Left renal pelvis (tissue), 4 donors: ENCODE measurements at places on chromosomes 2 and 18.

- DNase-seq = no peak
Measured at GRCh38 chr18:24704946-24705630, 244.7 kb downstream of the HRH4 start.

GRCh38 chr2:174577967-174578589, 19.5 kb downstream of the WIPF1 start:
- DNase-seq = no peak

DNA sequence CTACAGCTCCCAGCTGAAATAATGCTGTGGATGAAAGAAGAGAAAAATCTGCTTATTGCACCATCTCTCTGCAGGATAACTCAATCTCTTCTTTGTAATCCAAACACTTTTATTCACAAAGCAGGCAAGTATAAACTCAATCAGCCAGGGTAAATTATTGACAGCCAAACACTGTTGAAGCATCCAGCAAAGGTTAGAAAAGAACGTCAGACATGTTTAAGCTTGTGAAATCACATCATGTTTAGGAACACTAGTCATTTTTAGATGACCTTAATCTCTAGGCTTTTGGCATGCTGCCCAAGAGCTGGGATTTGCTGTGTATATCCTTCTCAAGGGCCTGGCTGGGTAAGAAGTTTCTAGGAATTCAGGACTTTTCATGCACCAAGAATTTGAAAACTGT, 1148.1 kb upstream of the FANCL start:
- no peak for DNase-seq

DNA sequence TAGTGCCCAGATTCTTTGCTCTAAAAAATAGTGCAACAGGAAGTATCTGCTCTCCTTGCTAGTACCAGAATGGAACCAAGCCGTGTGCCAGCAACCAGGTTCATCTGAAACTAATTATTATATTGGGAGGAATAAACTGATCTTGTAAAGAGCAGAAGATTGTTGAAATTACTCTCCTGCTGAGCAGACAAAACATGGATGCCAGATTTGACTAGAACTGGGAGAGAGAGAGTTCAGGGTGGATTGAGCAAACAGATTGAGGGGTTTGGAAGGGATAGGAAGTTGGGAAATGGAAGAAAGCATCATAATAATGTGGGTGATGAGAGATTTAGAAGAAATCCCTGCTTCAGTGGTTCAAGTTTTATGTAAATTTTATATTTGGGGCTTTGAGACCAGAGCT, 160.1 kb upstream of the RASGRP3 start:
- DNase-seq = no peak

- DNase-seq = no peak
Measured at GRCh38 chr18:36567800-36568199, 261.0 kb downstream of the TPGS2 start.

DNA sequence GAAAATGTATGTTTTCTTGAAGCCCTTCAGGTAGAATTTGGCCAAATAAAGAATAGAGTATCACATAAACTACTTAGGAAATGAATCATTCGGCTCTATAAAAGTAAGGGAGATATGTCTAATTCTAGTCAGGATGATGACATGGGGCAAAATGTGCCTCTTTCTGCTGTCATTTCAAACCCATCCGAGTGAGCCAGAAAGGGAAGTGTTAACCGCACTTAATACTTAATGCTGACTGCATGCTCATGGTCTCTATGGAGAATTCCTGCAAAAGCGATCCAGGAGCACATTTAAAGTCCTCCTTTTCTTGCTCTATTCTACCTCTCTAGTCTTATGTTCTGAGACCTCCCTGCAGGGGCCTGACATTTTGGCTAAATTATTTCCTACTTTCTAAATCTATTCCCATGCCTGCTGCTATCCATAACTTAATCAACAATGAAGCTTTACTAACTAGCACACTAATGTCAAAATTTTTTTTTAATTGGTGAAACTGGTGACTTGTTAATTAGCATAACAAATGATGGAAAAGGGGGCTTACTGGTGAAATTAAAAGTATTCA, 127.4 kb downstream of the CDC42EP3 start:
- DNase-seq = no peak

DNA sequence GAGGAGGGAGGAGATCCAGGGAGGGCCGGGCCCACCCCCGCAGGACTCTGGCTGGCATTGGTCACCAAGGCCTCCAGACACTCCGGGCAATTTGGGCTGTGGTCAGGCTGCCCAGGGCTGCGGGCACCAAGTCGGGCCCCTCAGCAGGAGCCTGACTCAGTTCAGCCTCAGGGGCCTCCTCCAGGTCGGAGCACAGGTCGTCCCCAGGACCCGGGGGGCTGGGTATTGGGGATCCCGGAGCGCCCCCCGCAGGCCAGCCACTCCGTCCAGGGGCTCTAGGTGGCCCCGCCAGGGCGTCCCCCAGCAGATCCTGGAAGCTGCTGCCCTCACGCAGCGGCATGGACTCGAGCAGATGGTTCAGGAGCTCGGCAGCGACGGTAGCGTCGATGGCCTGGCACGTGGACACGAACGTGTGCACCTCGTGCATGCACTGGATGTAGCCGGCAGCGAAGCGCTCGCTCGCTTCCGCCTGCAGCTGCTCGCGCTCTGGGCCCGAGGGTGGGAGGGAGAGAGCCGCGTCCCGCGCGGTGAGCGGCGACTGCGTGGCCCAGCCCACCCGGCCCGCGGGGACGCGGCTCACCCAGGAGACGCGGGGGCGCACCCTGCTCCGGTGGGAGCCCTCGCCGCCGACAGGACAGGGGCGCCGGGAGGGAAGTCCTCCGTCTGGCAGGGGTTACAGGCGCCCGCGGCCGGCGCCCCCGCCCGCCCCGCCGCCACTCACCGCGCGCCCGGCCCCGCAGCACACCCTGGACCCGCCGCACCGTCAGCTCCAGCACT, 884 bp downstream of the HES6 start:
- DNase-seq = no peak

DNA sequence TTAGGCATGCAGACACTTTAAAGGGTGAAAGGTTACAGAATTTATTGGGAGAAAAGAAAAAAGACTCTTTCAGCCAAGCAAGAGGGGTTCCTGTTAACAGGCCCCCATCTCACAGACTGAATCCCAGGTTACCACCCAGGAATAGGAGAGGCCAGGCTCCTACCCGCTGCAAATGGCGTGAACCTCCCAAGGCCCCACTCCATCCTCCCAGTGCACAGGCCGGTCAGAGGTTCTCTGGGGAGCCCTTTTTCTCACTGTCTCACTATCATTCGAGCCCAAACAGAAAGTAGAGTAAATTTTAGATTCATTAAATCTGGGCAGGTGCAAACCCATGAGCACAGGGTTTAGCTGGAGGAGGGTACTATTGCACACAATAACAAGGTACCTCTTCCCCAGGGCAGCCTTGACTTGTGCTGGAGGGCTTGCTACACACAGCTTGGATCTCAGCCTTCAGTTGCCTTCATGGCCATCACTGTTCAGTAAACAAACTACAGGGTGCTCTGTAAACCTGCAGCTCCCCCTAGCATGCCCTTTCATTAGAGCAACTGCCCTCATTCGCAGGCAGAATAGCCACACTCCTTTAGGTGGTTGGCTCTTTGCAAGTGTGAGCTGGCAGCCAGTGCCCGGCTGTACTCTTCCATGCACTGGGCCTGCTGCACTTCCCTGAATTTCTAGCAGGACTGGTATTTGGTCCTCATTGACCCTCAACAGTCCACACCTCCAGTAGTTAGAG, 7.3 kb upstream of the PLEK start:
- DNase-seq = no peak

- no peak for DNase-seq
Measured at GRCh38 chr2:103139628-103140268, 377.9 kb downstream of the TMEM182 start.

DNA sequence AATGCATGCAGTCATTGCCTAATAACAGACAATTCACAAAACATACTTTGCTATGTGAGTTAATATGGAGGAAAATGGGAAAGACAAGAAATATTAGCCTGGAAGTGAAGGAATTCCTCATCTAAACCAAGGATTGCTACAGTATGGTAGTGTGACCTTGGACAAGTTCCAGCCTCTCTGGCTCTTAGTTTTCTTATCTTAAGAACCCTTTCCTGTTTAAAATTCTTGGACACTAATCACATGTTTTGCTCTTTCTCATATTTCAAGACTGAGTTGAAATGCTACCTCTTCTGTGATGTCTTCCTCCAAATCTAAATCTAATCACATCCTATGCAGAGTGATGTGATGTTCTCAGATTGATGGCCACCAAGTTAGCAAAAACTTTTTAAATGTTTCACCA, 20.8 kb upstream of the ADAM23 start:
- no peak for DNase-seq

GRCh38 chr2:211367711-211368110, 811.3 kb downstream of the CPS1 start:
- DNase-seq = no peak

GRCh38 chr2:10297959-10298531, 4.7 kb upstream of the HPCAL1 start:
- no peak for DNase-seq

DNA sequence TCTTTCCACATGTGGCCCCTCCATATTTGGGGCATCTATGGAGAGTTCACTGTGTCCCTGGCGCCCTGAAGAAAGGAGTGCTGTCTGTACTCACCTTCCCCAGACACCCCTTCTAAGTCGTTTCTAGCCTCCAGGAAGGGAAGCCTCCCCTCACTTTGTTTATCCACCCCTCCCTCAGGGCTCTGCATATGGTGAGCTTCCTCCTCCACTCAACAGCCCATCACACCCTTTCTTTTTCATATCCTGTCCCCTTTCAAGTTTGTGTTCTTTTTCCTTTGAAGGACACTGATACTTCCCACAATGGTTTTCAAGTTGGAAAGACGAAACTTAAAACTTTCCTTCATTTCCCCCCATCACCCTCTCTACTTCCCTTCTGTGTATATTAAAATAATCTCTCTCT, 291.4 kb upstream of the POU3F3 start:
- no peak for DNase-seq

- no peak for DNase-seq
Measured at GRCh38 chr18:48959921-48960920, 9.5 kb upstream of the SMAD7 start.

DNA sequence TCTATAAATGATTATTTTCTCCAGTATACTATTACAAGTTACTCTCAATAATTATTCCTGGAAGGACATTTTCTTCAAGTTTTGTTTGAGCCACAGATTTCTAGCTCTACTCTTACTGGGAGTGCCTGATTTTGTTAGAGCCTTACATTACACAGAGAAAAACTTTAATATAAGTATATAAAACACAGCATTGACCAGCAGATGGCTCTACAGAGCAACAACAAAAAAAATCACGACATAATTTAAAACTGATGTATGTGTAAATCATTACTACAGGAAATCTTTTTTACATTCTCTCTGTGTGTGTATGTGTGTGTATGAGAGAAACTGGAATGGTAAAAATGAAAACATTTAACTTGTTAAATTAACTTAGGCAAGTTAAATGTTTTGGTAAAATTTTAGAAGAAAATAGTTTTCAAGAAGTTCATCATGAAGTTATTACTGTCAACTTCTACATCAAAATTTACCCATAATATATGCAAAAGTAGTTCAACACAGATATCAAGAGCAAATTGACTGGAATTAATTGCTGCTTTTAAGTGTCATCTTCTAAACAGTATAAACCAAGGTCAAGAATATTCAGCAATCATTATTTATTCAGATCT, 103.3 kb downstream of the MDH1 start:
- no peak for DNase-seq

DNA sequence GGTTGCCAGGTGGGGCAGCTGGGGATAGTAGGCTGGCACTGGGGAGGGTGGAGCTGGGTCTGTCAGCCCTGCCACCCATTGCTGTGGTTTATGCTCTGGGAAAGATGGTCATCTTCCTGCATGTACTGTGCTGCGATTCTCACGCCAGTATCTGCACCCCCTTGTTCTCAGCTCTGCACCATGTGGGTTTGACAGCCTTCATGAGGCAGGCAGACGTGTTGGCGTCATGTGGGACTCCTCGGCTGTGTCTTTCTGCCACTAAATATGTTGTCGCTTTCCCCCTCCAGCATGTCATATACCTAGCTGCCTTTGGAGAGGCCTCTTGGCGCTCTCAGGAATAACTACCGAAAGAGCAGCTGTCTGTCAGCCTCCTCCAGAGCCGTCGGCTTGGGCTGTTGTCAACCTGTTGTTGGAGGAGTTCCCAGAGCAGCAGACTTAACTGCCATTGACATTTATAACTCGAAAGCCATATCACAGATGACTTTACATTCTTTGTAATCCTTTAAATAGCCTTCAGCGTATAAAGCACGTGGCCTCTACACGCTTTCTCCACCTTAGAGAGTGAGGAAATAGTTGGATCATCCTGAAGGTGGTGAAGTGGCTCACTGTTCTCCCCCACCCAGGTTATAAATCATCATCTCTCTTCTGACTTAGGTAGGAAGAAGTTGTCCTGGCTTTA, 80.4 kb upstream of the MGAT5 start:
- no peak for DNase-seq

- DNase-seq = no peak
Measured at GRCh38 chr18:45328296-45328695, 287.0 kb upstream of the SLC14A2 start.

- no peak for DNase-seq
Measured at GRCh38 chr2:1800716-1801388, 56.5 kb upstream of the PXDN start.

- DNase-seq = no peak
Measured at GRCh38 chr2:178913049-178913441, 105.8 kb upstream of the TTN start.
